ENCODE measurements at places on chromosomes 7 and 10.

DNA sequence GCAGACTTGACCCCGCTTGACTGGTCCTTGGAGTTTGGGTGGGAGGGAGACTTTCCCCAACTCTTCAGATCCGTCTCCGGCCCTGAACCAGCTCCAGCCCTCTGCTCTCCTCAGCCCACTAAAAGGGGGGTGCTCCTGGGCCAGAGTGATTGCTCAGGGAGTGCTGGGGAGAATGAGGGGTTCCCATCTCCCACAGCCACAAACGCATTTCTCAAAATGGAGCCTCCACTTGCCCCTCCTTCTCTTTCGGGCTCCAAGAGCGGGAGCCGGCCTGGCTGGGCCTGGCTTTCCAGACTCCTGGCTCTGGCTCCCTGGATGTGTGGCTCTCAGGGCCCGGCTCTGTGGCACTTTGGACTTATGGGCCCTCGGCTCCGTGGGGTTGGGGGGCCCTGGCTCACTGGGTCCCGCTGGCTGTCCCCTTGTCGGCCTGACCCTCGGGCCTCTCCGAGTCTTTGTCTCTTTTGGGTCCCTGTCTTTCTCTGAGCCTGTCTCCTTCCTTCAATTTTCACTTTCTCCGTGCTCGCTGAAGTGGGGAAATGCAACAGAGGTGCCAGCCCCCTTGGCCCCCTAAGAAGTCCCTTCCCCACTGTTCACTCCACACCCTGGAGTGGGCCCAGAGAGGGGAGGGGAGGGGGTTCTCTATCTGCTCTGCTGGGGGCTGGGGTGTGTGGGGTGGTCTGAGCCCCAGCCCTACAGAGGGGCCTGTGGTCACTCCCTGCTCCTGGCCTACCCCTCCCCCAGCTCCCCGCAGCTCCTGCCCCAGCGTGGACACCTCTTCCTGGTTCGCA is 713 bp downstream of the LZTS2 start:
- DNase-seq: peak; percentile 61

DNA sequence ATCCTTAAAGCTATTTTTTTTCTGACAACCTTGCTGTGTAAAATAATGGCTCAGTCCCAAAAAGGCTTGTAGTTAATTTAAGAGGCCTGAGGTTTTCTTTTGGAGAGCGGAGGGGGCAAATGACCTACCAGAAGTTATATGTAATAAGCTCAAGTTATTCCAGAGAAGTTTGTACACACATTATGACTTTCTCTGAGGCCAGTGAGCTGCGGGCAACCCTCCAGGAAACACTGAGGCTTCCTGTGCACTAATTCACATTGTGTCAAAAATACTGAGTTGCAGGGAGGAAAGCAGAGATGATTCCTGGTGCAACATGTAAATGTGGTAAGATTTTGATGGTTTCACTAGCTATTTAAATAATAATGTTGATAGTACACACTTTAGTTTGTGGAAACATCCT is 188.6 kb downstream of the DIP2C start:
- DNase-seq: peak; percentile 7

DNA sequence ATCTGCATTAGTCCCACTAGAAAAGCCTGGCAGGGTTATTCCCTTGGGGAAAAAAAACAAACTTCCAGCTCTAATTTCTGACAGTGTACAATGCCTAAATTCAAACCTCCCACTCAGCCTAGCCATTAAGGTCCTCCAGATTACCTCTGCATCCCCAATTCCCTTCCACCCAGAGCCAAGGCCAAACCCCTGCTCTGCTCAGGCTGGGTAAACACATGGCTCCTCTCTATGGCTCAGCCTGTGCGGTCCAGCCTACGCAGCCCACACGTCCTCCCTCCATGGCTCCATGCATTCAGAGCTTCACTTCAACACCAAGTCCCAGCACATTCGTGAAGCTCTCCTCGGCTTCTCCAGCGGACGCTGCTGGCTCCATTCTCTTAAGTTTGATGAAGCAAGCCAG is 5.2 kb downstream of the DLG5 start:
- no peak for DNase-seq

GRCh38 chr10:132987671-132988571 is 45.6 kb upstream of the CFAP46 start:
- no peak for DNase-seq

DNA sequence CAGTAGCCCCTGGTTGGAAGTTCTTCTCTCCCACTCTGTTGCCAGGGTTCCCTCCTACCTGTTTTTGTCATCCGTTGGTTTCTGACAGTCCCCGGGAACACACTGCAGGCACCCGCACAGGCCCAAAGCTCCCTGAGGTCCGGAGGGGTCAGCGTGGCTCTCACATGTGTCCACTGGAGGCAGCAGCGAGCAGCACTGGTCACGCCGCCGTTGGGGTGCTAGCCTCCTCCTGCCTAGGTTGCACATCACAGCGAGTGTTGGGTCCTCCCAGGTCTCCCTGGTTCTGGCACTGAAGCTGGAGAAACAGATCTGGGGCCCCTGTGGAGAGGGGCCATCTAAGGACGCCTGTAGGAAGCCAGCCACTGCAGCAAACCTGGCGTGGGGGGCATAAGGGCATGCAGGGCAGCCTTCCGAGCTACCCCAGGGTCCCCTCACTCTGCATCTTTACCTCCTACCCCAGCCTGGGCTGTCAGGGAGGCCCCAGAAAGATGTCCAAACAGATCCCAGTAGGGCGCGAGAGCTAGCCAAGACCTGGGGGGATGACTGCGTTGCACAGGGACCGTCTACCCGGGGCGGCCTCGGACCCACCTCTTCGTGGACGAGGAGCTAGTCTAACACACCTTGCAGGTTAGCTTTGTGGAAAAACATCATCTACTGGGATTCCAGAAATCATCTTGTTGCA is 28.9 kb downstream of the LRRC27 start:
- peak; percentile 70 for DNase-seq

DNA sequence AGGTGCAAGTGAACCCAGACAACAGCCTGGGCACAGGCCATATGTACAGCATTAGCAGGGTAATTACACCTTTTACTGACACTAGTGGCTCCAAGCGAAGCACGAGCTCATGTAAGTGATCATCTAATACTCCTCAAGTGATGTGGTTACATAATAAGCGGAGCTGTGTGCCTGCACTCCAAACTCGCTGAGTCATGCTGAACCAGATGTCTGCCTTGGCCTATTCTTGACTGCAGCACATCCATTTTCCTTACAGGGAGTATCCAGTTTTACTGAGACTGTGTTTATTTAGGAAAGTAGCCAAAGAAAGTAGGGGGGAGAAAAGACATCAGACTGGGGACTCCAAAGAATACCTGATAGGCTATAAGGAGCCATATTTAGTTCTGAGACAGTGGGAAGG is 90.1 kb downstream of the GRM3 start:
- DNase-seq: peak; percentile 11

DNA sequence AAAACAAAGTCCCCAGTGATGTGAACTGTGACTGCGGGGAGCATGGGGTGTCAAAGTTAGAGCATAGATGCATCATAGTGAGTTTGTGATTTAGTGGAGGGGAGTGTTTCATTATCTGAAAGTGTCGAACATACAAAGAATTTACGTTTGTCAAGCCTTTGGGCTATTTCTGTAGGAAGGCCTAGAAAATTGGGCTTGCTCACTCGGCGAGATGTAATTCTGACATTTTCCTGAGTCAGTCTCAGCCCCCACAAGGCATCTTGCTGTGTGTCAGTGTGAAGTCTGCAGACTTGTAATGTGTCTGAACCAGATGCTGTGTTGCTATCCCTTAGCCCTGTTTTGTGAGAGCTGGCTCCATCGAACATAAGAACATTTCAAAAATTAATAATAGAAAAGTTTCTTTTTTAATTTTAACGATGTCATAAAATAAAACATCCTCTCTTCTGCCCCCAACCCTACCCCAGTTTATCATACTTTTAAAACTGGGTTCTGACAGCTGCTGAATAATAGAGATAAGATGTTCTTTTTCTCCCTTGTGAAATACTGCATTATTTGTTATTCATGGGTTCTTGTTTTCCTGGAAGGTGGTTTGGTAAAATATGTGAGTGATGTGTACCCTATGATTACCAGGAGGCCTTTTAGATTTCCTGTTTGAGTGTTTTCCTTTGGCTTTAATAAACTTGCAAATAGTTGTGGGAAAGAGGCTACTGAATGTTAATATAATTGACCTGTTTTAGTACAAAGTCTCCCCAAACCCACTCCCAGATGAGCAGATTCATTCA is 207.4 kb downstream of the GPR158 start:
- no peak for DNase-seq

DNA sequence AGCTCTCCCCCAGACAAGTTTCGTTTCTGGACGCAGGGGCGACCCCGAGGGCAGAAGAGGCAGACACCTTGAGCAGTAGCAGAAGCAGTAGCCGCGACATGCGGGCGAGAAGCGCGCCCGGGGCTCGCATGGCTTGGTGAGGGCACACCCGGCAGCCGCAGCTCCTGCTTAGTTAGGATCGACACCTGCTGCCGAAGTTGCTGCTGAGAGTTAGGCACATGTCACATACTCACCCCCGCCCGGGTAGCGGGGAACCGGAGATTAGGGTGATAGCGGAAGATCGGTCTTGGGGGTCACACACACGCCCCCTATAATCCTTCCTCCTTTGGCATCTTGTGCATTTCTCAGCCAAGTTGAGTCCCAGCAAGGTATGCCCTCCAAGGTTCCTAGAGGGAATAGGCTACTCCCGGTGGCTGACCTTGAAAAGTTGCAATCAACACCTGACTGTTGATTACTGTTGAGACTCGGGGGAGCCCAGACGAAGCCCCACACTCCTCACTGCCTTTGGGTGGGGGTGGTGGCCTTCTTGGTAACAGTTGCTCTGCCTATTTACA is 668 bp downstream of the GPR37 start:
- peak; percentile 15 for DNase-seq

DNA sequence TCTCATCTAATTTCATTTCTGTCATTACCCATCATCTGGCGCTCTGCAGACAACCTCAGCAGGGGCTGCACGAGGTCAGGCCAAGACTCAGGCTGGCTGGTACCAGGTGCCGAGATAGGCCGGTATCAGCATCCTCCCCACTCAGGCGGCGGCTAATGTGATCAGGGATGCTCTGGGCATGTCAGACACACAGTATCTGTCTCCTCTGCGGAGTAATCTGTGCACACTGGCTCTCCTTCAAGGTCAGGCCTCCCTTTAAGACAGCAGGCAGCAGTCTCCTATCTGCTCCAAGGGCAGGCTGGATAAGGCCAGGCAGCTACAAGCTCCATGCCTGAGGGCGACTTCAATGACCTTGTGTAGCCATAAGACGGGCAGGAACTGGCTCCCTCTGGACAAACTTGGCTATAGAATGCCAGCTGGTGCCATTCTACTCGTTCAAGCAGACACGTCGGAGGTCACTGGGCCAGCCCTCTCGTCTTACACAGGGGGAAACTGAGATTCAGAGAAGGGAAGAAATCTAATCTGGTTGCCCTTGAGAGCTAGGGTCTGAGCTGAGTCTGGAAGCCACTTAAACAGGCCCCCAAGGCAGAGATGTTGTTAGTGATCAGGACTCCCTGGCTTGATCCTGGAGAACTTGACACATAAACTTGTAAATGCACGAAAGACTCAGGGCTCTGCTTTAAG is 59.3 kb downstream of the ARHGAP22 start:
- no peak for DNase-seq

GRCh38 chr10:121536310-121536913 is 61.8 kb downstream of the FGFR2 start:
- DNase-seq: no peak

GRCh38 chr10:132449051-132449810 is 52.2 kb downstream of the PWWP2B start:
- peak; percentile 61 for DNase-seq

DNA sequence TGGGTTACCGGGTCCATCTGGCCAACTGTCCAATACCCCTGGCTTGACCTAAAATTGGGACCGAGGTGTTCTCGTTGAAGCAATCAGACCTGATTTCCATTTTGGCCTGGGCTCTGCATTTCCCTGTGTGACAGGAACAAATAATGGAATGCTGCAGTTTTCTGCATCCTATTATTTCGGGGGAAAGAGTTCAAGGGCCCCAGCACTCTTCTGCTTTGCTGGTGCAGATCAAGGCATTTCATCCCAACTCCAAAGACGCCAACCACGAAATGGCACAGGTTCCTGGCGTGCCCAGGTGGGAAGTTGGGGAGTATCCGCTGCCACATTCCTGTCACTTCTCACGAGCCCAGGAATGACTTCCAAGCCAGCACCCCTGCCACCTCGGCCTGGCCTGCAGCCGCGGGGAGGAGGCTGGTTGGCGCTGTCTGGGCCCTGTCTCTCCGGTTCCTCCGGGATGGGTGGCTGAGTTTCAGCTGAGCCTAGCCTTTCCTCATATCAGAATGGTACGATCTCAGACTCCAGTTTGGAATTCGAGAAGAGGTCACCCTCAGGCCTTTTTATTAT is 56.5 kb downstream of the FAM171A1 start:
- no peak for DNase-seq

- no peak for DNase-seq
Observed at GRCh38 chr10:52316001-52316400, 1.9 kb downstream of the DKK1 start.

DNA sequence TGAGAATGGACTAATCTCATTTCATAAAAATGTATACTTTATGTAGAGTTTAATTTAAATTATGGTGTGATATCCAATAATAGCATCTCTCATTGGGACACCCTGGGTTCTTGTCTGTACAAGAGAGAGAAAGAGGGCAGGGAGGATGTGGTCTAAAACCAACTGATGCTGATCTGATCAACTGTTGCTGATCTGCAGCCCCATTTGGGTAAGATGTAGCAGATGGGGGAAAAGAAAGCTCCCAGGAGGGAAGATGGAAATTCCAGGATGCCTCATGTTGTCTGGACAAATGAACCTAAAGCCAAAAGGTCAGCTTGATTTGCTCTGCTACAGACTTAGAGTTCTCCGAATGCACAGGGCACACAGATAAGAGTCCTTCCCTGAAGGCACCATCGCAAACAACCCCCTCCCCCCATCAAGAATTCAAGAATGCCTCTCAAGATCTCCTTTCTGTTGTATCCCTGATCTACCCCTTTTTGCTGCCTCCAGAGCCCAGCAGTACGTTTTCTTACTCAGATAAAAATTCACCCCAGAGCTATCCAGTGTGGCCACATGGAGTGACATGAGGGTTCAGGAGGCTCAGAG is 171.4 kb upstream of the INHBA start:
- DNase-seq: peak; percentile 63

- DNase-seq: no peak
Observed at GRCh38 chr7:80804589-80804988, 114.3 kb downstream of the SEMA3C start.

GRCh38 chr7:138932427-138932826 is 48.8 kb downstream of the KIAA1549 start:
- DNase-seq: no peak

GRCh38 chr7:13907831-13908230 is 81.6 kb downstream of the ETV1 start:
- no peak for DNase-seq
